ENCODE measurements at places on chromosomes 7 and 10.

- DNase-seq = no peak
These were observed 14.5 kb upstream of the FAM13C start for GRCh38 chr10:59376846-59377245.

- no peak for DNase-seq
These were observed 258.2 kb upstream of the GLI3 start for GRCh38 chr7:42495256-42495655.

GRCh38 chr7:104971290-104972071 lies 42.5 kb upstream of the KMT2E start:
- no peak for DNase-seq

DNA sequence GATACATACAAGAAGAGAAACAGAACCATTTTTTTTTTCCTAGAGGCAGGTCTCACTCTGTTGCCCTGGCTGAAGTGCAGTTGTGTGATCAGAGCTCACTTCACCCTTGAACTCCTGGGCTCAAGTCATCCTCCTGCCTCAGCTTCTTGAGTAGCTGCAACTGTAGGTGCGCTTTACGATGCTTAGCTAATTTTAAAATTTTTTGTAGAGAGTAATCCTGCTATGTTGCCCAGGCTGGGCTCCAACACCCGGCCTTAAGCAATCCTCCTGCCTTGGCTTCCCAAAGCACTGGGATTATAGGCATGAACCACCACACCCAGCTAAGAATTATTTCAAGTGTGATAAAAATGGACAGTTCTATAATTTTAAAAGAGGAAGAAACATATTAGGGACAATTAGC lies 5.6 kb upstream of the ZEB1 start:
- DNase-seq = no peak

DNA sequence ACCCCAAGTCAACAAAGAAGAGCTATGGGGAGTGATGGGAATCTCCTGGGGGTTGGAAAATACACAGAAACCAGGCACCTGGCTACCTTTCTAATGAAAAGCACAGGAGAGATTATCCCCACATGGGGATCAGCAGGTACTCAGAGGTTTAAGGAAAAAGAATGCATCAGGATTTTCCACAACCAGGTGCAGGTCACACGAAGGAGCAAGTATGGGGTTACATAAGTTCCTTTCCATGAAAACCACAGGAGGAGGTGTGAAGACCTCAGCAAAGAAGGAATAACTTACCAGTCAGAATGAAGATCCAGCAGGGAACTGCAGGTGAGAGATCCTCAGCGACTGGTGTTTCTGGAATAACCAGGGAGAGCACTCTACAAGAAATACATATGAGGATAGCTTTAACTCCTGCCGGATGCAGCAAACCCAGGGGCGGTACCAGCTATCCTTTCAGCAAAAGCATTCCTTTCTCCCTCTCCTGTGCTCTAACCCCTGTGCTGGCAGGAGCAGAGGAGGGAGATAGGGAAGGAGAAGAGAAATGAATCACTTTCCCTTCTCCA lies 116.7 kb upstream of the TMEM106B start:
- no peak for DNase-seq

DNA sequence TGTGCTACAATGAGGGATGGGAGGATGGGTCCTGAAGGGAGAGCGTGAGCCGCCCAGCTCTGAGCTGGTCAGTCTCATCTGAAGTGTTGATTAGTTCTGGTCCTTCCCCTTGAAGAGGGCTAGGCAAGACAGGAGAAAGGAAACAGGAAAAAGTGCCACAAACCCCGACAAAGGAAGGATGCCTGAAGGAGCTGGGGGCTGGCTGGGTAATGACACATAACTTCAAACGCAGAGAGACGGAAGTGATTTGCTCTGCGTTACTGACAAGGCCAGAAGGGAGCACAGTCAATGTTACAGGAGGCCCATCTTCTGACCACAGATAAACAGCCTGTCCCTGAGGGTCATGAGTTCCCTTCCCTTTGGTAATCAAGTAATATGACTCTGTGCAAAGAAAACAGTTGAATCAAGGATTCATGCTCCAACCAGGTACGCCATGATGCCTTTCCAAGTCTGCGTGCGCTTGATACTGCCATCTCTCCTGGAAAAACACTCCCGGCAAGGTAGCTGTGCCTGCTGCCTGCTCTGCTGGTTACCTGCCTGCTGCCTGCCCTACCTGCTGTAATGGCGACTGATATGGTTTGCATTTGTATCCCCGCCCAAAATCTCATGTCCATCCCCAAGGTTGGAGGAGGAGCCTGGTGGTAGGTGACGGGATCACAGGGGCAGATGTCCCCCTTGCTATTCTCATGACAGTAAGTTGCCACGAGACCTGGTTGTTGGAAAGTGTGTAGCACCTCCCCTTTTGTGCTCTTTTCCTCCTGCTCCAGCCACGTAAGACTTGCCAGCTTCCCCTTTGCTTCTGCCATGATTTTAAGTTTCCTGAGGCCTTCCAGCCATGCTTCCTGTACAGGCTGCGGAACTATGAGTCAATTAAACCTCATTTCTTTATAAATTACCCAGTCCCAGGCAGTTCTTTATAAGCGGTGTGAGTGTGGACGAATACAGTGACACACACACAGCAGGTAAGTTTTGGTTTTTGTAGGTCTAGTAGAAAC lies 57.9 kb downstream of the GRB10 start:
- DNase-seq = no peak

- DNase-seq = no peak
These were observed 72.4 kb downstream of the TPST1 start for GRCh38 chr7:66277492-66277891.

GRCh38 chr10:132866601-132867381 lies 75.6 kb downstream of the CFAP46 start:
- no peak for DNase-seq

- DNase-seq = no peak
These were observed 82.7 kb downstream of the ZFAND4 start for GRCh38 chr10:45589868-45590267.

GRCh38 chr10:50636618-50637579 lies 13.1 kb upstream of the SGMS1 start:
- DNase-seq = no peak

GRCh38 chr10:132135053-132135872 lies 51.5 kb upstream of the DPYSL4 start:
- DNase-seq = no peak

- DNase-seq = peak; percentile 10
These were observed 394.4 kb downstream of the CALN1 start for GRCh38 chr7:72017756-72018155.

GRCh38 chr7:164882-165660 lies 27.3 kb upstream of the FAM20C start:
- no peak for DNase-seq

- DNase-seq = no peak
These were observed 8.3 kb downstream of the EBF3 start for GRCh38 chr10:129955601-129956285.

DNA sequence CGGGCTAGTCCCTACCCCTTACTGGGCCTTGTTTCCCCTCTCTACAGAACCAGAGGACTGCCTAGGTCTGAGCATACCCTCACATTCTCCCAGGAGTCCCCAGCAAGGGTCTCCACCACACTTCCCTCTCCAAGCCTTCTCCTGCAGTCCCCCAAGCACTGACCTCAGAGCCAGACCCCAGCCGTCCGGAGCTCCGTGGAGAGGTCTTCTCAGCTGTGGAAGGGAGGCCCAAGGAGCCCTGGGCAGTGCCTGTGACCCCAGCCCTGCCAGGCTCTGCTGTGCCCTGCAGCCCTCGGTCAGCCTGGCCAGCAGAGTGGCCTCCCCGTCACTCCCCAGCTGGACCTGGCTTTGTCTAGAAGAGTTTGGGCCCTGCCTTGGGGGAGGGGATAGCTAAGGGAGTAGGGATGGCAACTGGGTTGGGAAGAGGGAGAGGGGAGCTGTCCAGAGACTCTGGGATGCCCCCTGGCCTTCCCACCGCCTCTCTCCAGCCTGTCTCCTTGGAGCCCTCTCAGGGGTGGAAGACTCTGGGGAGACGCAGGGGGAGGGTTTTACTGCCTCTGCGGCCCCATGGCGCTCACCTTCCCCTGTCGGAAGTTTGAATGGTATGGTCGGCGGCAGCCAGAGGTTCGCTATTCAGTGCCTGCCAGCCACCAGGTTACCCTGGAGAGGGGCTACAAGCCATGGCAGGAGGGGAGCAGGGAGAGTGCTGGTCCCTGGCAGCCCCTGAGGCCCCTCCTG lies at the start of gene C10orf105:
TSS of gene C10orf105 (minus strand) at position 315 of the 738 bp plus-strand sequence. CDS start 3,441 bp downstream, outside the sequence.
- peak; percentile 61 for DNase-seq

- DNase-seq = no peak
These were observed 183.6 kb downstream of the PFKFB3 start for GRCh38 chr10:6386346-6386745.

- DNase-seq = no peak
These were observed 554.2 kb downstream of the TCERG1L start for GRCh38 chr10:130757271-130757670.

DNA sequence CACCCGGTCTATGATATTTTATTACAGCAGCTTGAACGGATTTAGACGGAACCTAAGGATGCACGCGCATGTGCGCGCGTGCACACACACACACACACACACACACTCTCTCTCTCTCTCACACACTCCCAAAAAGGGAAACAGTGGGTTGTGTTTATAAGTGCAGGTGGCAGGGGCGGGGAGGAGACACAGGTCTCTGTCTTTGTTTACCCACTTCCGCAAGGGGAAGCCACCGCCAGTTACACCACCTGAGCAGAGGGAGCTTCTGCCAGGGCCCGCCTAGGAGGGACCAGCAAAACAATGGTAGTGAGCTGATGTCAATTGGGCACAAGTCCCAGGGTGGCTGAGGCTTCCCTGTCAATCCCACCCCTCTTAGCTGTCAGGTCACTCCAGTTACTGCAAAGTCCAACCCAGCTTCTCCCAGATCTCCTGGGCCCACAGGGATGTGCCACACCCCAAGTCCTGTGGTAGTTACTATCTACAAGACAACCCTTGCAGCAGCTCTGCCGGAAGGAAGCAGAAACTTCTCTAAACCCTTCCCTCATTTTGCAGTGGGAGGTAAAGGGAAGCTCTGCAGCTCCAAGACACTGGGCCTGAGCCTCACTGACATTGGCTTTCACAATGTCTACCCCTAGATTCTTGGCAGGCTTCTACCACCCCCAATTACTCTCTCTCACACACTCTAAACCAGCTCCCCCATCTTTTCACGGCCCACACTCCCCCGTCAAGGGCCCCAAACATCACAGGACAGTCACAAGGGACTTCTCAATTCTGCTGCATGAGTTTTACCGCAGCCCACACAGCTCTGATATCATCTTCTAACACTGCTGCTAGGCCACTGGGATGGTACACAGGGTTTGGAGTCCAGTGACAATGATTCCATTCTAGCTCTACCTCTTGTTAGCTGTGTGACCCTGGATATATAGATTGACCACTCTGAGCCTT lies 17.6 kb downstream of the ANXA11 start:
- DNase-seq = no peak

DNA sequence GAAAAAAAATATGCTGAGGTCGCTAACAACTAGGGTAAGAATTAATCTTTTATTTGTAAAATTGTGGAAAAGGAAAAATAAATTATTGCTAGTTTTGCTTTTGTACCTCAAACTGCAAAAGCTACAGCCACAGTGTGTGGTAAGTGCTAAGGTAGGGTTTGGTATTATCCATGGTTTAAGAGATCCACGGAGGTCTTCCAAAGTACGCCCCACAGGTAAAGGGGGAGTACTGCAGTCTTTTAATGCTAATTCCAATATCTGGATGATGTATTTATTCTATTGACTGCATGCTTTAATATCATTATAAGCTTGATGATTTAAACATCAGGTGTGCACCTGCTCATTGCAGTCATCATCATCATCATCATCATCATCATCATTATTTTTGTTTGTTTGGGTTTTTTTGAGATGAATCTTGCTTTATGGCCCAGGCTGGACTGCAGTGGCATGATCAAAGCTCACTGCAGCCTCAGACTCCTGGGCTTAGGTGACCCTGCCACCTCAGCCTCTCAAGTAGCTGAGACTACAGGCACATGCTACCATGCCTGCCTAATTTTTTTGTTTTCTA lies 38.4 kb upstream of the BMS1 start:
- DNase-seq = no peak

- no peak for DNase-seq
These were observed 480.5 kb upstream of the FOXK1 start for GRCh38 chr7:4201566-4201965.

DNA sequence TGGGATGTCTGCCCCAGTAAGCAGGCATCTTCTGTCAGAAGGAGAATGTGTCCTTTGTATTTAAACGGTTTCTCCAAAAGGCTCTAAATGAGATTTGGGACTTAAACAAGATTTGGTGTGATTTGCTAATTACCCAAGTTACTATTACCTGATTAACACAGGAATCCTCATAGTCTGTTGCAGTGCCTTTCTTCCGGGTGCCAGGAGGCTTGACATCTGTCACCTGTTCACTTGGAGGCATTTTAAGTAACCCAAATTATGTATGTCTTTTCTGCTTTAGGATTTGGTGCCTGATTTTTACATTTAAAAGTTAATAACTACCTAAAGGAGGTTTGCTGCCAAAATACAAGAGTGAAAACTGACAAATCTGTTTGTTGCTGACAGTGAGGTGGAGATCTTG lies 587.9 kb upstream of the GALNT17 start:
- DNase-seq = no peak

DNA sequence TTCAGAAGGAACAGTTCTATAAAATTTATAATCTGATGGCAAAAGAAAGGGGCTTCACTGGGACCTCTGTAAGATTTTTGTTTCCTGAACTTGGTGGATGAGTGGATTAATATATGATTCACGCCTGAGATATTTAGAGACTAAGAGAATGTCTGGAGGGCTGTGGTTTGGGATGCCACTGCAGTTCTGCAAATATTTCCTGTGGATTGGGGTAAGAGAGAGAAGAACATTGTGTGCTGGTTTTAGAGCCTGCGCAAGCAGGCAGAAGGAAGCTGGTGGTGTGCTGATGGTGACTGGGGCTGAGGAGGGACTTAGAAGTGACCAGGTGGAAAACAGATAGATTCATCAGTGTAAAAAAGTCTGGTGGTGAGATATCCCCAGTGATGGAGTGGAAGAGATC lies 87.0 kb downstream of the SUGCT start:
- no peak for DNase-seq

GRCh38 chr10:22317076-22317370 lies 835 bp downstream of the COMMD3 start:
- no peak for DNase-seq

DNA sequence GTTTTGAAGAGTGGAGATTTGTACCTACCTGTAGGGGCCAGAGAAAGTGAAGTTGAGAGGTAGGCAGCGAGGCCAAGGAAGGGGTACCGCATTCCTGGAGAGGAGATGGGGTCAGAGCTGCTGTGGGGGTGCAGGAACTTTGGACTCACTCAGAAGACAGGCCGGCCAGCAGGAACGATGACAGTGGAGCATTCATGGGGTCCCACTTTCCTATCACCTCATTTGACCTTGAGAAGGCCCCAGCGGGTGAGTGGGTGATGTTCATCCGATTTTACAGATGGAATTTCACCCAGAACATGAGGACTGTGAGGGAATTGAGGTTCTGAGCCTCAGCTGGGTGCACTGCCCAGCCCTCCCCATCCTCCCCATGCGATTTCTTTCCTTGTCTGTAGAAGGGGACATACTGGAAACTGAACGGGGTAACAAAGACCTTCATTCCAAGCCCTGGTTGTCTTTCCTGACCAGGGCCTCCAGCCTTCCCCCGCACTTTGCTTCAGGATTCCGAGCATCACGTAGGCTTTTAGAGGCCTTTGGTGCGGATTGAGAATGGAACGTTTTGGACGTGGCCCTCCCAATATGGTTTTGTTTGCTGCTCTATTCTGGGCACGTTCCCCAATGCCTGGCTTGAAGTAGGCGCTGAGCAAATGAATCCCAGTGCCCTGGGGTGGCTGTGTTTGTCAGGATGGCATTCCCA lies 87.3 kb downstream of the ADCY1 start:
- peak; percentile 11 for DNase-seq

All from ecto neural progenitor cell (in vitro differentiated cells).